Activated T-cell treated with anti-CD3 and anti-CD28 coated beads, Interleukin-2, amount 50 U/mL, for 72 hours (primary cell): ENCODE measurements at places on chromosomes 4 and X. TPM values are rescaled to one million over a fixed set of nuclear protein-coding genes. Genes with fewer than 3 reads are reported as not detected.

The ABHD18 gene
- 28.0 TPM for total RNA-seq

The MAGED4 gene
- total RNA-seq = 0.96 TPM

The POU4F2 gene
- total RNA-seq = not detected

- peak overlapping the region; percentile 68 for H3K4me3 ChIP-seq
- no peaks in the 10 kb centered on the region for H3K27me3 ChIP-seq
- H3K36me3 ChIP-seq = no peaks in the 10 kb centered on the region
- no peak overlapping the region for H3K27ac ChIP-seq
- DNase-seq = no peak
- H3K4me1 ChIP-seq = peaks cover 11% of the 10 kb centered on the region
Measured at GRCh38 chr4:4492161-4492847, 49.5 kb downstream of the STX18 start.

GRCh38 chr4:101696276-101697010 is 94.1 kb upstream of the BANK1 start:
- H3K27me3 ChIP-seq = peaks cover 1% of the 10 kb centered on the region
- H3K36me3 ChIP-seq = no peaks in the 10 kb centered on the region
- no peak overlapping the region for H3K27ac ChIP-seq
- DNase-seq = no peak
- H3K4me1 ChIP-seq = no peaks in the 10 kb centered on the region
